ENCODE measurements at places on chromosomes 13 and 19.

- H3K27me3 ChIP-seq, result peaks cover 1% of the 10 kb centered on the region
- no peak overlapping the region for H3K4me3 ChIP-seq
- no peaks in the 10 kb centered on the region for H3K36me3 ChIP-seq
- DNase-seq, result no peak
These were observed 304.7 kb upstream of the KLF12 start for GRCh38 chr13:74438901-74439300.

DNA sequence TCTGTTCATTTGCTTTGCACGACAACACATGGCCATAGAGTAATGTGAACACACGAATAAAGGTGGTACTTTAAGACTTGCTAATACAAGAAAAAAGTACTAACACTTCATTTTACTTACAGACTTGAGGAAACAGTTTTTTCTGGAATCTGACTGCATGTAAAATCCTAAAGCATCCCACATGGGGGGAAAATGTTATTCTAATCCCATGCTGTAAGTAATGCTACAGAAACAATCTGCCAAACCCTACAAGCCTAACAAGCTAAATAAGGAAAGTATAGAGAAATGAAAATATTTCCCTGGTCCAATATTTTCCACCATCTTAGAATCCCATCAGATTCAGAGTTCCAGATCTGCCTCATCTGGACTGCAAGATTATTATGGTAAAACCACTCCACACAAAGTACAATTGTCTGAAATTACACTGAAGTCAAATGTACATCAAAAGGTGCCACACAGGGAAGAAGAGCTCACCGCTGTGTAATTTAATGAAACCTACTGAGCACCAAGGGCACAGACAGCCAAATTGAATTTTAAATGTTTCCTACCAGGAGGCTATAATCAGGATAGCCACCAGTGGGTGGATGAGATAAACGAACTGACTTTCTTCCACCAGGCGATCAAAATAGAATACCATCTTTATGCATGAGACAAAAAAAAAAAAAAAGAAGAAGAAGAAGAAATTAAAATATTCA lies 22.0 kb downstream of the LHFPL6 start:
- H3K36me3 ChIP-seq, result no peaks in the 10 kb centered on the region
- DNase-seq, result no peak
- H3K4me3 ChIP-seq, result no peak overlapping the region
- peaks cover 8% of the 10 kb centered on the region for H3K4me1 ChIP-seq
- no peak overlapping the region for H3K27ac ChIP-seq
- H3K27me3 ChIP-seq, result peaks cover 2% of the 10 kb centered on the region

DNA sequence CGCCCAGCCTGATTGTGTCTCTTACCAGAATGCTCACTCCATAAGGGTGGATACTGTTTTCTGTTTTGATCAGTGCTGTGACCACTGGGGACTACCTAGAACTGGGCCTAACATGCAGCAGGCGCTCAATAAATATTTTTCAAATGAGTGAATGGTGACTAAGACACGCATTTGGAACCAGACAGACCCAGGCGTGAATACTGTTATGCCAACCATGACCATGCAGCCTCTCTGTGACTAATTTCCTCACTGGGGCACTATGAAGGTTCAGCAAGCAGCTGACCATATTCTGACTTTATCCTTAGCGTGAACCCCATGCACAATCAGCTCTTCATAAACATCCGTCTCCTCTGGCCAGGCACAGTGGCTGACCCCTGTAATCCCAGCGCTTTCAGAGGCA lies 13.0 kb upstream of the SPC24 start:
- H3K4me1 ChIP-seq, result no peaks in the 10 kb centered on the region
- H3K36me3 ChIP-seq, result peaks cover 48% of the 10 kb centered on the region
- H3K27me3 ChIP-seq, result peaks cover 19% of the 10 kb centered on the region

DNA sequence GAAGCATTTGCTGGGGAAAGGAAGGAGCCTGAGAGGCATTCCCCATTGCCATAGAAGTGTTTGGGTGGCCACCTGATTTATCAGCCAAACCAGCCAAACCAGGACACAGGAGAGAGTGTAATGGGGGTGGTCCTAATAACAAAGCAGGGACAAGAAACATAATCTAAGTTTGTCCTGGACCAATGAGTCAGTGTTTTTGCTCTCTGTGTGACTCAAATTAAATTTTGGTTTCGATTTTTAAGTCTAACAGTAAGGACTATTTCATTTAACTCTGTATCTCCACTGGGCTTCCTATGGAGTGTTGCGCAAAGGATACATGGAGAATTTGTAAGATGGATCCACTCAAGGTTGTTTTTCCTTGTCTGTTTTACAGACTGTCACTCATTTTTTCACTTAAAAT lies 19.5 kb upstream of the TRPC4 start:
- H3K4me3 ChIP-seq, result no peak overlapping the region
- H3K27ac ChIP-seq, result no peak overlapping the region
- DNase-seq, result no peak
- no peaks in the 10 kb centered on the region for H3K36me3 ChIP-seq
- no peaks in the 10 kb centered on the region for H3K27me3 ChIP-seq

GRCh38 chr19:17011485-17011884 lies 15.1 kb downstream of the CPAMD8 start:
- no peak overlapping the region for H3K27ac ChIP-seq
- peaks cover 3% of the 10 kb centered on the region for H3K36me3 ChIP-seq
- H3K4me1 ChIP-seq, result no peaks in the 10 kb centered on the region
- DNase-seq, result no peak
